ENCODE measurements at places on chromosomes 4 and X. TPM values are rescaled to one million over a fixed set of nuclear protein-coding genes. Genes with fewer than 3 reads are reported as not detected.

Gene MAOB
- 0.27 TPM for total RNA-seq

Gene XAGE1B
- 215 TPM for total RNA-seq

Gene RIPPLY1
- not detected for total RNA-seq

Gene IL3RA
- 0.31 TPM for total RNA-seq

Gene PPP1R2C
- total RNA-seq: not detected

Gene FAM9C
- not detected for total RNA-seq

Gene GYG2
- 4.4 TPM for total RNA-seq

Gene ABLIM2
- total RNA-seq: 0.38 TPM

Gene PRDM8
- total RNA-seq: 0.33 TPM

Gene F8
- total RNA-seq: 4.1 TPM

Gene USP27X
- 4.7 TPM for total RNA-seq

Gene TMEM33
- total RNA-seq: 53.6 TPM

Gene ADRA2C
- total RNA-seq: 11.7 TPM

Gene GAGE12E
- not detected for total RNA-seq

Gene UGT2B11
- not detected for total RNA-seq

Gene DMD
- total RNA-seq: 0.01 TPM

Gene PNMA6A
- 4.5 TPM for total RNA-seq

Gene CT45A5
- total RNA-seq: 0.05 TPM

Gene COL4A6
- 17.2 TPM for total RNA-seq

Gene NLGN4X
- total RNA-seq: not detected

Gene HSFX3
- not detected for total RNA-seq

Gene MYOZ2
- total RNA-seq: not detected

Gene UGT2B7
- total RNA-seq: 0.16 TPM

Gene TCEAL9
- 93.1 TPM for total RNA-seq

Gene SLC4A4
- total RNA-seq: 1.6 TPM

Gene HSD17B11
- 51.1 TPM for total RNA-seq

Gene HPGD
- total RNA-seq: 51.8 TPM
